ENCODE measurements at places on chromosomes 4 and X. TPM values are rescaled to one million over a fixed set of nuclear protein-coding genes. Genes with fewer than 3 reads are reported as not detected.

The ARSJ gene
- total RNA-seq: 10.6 TPM

The PLP2 gene
- 142 TPM for total RNA-seq

The PAGE2B gene
- not detected for total RNA-seq

GRCh38 chr4:99276417-99276816 is 14.4 kb downstream of the ADH1A start:
- no peak for DNase-seq

DNA sequence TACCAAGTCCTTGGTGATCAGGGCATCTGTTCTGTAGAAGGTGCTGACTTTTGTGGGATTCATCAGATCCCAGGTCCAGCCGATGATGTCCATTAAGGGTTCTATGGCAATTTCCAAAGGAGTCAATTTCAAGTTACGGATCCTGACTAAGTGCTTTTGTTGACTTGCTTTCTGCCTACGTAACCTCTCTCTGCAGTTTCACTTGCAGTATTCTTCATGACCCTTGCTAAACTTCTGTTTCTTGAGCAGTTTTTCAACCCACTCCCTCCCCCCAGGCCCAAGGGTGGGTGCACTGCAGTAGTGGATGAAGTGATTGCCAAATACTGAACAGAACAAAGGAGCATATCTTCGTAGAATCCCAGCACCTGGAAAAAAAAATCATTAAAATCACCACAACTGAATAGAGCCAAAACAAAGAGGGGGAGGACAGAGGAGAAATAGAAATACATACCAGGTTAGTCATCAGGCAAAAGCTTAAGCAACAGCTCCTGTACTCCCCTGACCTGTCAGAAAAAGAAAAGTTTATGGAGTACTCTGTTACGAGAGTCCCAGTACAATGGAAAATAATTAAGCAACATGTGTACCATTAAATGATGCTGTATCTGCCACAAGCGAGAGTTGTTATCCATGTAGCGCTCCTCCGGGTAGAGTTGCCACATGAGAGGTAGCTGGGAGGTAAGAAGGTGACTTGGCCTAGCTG is 5.8 kb downstream of the CMC4 start:
- DNase-seq: no peak

GRCh38 chr4:187183346-187183745 is 459.7 kb upstream of the FAT1 start:
- DNase-seq: no peak

DNA sequence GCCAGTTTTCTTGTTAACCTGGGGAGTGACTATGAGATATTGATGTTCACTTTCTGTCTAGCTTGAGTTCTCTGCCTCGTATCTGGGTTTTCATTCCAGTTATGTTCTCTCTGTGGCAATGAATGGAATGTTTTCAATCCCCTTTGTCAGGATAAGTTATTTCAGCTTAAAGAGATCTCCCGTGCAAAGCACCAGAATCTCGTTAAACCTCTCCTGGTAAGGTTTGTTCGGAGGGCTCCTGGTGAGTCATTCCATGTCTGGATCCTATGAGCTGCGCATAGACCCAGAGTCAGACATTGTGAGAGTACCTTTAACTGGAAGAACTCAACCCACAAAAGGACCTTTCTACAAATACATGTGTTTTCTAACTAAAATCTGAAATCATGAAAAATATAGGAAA is 51.0 kb downstream of the KDR start:
- DNase-seq: no peak

- no peak for DNase-seq
Observed at GRCh38 chr4:14877246-14878225, 124.7 kb upstream of the CPEB2 start.

DNA sequence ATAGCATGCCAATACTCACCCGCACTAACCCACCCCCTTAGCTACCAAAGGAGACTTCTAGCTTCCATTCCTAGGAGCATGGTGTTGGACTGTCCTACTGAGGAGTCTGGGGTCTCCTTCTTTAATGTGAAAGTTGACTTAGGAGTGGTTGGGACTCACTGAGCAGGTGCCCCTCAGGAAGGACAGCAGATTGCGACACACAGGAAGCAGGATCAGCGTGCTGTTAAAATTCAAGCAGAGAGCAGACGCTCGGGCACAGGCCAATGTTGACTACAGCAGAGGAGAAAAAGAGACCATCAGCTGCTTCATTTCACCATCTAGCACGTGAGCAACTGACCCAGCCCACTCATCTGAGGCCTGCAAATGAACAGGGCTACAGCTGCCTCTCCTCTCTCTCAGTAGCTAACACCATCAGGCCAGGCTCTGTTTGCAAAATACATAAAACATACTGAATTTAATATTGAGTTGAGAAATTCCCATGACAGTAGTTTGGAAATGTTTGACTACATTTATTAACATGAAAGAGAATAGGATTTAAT is 10.8 kb downstream of the NOX1 start:
- DNase-seq: no peak

All from left colon (tissue), 2 donors.